DMS 273 treated with DMSO at 0.1 percent for 48 hours (cell line): ENCODE measurements at places on chromosomes 12 and 14.

DNA sequence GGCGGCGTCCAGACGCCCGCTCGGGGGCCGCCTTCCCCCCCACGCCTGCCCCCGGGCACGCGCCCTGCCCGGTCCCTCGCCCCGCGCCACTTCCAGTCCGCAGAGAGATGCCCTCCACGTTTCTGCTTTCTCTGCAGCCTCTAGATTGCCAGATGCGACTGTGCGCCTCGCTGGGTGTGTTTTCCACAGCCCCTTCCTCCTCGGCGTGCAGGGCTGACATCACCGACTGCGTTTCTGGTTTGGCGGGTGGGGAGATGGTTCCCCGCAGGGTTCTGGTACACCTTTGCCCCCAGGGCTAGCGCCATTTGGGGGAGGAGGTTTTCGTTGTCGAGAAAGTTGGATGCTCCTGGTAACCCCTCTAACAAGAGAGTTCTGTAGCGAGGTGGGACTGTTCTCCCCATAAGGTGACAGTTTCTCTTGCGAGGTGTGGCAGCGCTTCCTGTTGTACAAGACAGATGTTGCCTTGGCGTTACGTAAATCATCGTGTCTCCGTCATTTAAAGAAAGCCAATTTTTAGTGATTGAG, 1.5 kb downstream of the CALM1 start:
- peak; percentile 18 for DNase-seq

GRCh38 chr12:22541496-22542155, 2.7 kb downstream of the C2CD5 start:
- no peak for DNase-seq

GRCh38 chr12:12384571-12385340, 27.9 kb downstream of the BORCS5 start:
- no peak for DNase-seq

GRCh38 chr14:29144621-29145020, 378.0 kb downstream of the FOXG1 start:
- no peak for DNase-seq

- DNase-seq: no peak
Measured at GRCh38 chr12:114425031-114425626, 19.2 kb upstream of the TBX5 start.

DNA sequence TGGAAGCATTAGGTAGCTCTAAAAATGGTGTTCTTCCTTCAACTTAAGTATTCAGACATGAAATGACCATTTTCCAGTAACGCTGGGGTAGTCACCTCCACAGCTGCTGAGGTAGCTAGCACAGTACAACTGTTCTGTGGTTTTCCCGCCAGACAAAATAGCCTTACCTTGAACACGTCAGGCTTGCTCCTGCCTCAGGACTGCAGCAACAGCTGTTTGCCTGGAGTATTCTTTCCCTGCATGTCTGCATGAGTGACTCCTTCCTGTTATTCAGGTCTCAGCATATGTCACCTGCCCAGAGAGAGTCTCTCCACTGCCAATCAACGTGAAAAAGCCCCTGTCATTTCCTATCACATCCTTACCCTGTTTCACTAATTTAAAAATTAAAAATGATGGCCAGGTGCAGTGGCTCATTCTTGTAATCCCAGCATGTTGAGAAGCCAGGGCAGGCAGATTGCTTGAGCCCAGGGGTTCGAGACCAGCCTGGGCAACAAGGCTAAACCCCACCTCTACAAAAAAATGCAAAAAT, 37.9 kb downstream of the WDR89 start:
- DNase-seq: no peak

GRCh38 chr14:99659333-99659741, 14.4 kb downstream of the HHIPL1 start:
- no peak for DNase-seq

DNA sequence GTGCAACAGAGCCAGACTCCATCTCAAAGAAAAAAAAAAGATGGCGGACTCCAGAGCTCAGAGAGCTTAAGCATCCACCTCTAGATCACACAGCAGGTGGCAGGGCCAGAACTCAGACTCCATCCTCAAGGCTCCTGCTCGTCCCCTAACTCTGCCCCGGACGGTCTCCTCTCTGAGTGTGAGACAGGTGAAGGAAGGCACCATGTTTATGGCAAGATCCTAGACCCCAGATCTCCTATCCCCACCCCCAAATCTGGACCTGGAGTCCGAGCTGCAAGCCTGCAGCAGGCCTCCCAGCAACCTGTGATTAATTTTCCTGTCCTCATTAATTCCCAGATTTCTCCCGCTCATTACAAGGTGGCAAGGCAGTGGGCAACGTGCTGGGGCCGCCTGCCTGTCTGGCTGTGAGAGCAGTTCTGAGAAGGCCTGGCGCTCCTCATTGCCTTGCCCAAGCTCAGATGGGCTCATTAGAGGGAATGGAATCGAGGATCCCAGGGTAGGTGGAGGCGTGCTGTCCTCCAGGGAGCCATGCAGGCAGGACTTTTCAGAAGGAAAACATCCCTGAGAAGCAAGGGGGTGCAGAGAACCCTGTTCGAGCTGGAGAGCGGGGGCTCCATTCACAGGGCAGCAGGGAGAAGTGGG, 296.6 kb upstream of the RTL1 start:
- no peak for DNase-seq

GRCh38 chr12:12983420-12984035, 16.5 kb downstream of the HEBP1 start:
- DNase-seq: no peak

DNA sequence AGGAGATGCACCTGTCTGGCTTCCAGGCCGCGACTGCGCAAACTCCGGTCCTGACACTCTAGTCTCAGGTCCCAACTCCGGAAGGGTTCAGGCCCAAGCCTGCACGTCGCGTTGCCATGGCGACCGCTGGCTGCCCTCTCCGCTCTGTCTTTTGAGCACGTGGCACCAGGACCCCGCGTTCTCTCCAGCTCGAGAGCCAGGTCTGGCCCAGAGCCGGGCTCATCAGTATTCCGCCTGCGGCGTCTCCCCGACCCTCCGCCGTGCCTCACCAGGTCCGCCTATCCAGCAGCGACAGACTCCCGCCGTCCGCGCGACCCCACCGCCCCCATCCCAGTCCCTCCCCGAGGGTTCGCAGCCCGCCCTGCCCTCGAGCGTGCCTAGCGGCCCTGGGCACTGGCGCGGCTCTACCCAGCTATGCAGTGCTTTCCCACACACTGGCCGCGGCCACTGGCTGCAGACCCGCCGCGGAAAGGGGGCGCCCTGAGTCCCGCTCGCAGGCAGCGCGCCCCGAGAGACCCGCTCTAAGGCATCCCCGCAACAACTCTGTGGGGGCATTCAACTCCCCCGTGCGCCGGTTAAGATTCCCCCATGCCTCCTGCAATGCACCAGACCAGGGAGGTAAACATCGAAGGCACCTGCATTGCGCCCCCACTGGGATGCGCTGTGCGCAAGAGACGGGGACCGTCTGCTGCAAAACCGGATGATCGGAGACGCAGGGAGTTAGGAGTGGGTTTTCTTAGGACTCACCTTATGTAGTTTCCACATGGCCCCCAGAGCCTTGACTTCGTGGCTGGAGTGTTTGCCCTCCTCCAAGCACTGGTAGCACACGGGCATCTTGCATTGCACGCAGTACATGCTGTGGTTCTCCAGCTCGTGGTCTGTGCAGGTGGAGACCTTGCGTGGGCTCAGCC, 1.3 kb downstream of the TRIM9 start:
- DNase-seq: peak; percentile 45

DNA sequence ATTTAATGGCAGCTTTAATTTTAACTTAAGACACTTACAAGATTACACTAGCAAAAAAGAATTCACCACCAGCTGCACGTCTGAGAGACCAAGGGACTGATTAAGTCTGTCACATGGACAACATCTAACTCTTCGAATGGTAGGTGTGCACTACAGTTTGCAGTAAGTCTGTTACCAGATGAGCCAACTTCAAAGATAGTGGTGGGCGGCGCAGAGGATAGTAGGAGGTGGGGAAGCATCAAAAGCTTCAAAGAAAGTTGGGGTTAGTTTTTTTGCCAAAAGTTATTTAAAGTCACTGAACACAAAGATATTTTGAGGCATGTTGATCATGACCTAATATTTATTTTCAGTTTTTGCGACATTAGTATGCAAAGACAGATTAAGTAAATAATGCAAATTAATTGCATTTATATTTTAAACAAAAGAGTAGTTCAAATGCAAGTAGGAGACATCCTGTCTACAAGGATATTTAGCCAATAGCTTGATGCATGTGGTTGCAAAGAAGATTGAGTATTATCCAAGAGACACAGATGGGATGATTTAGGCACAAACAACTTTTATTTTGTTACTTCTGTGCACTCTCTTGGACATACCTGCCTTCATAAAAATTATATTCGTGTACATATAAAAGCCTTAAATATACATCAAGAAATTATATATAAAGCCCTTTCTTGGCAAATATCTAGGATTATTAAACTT, 327.7 kb downstream of the BMP4 start:
- DNase-seq: no peak

DNA sequence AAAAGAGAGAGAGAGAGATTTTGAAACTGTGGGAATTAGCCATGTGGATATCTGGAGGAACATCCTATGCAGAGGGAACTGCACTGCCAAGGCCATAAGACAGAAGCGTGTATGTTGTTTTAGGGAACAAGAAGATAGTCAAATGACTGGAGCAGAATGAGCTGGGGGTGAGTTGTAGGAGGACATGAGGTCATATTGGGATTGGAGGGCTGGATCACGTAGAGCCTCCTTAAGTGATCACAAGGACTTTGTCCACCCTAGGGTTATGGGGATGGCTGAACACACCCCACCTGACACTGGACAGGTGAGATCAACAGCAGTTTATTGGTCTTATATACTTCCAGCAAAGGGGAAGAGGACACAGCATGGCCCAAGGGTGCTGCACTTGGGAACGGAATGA, 8.2 kb upstream of the CGRRF1 start:
- no peak for DNase-seq

GRCh38 chr14:96917442-96917963, 120.3 kb downstream of the VRK1 start:
- peak; percentile 83 for DNase-seq

DNA sequence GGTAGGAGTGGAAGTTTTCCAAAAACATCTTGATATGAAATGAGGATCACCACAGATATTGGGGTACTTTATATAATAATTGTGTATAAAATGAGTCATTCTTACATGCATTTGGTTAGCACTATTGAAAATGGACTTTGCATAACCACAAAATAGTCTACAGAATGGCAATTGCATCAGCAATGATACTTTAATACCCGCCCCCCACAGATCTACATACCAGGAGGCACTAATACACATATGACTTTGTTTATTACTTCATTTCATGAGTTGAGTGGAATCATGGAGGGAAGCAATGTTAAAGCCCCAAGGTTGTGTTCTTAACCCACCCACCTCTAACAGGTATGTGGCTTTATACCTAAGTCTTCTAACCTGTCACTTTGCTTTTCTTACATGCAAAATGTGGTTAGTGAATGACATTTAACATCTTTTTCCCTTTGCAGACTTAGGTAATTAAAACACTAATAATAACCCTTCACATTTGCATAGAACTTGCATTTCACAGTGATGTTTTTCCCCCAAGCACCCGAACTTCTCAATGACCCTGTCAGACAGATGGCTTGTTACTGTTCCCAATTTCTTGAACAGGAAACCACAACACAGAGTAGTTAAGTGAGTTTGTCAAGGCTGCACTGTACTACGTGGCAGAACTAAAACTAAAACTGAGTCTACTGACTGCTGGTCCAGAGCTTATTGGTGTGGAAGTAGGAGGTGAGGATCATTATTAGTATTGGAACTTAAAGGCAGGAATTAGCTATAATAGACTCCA, 101.9 kb downstream of the NPAS3 start:
- no peak for DNase-seq

- DNase-seq: no peak
Measured at GRCh38 chr14:76077340-76077739, 74.4 kb upstream of the GPATCH2L start.

GRCh38 chr14:80164991-80165721, 46.1 kb downstream of the DIO2 start:
- no peak for DNase-seq

GRCh38 chr12:27549236-27549800, 25.3 kb downstream of the PPFIBP1 start:
- no peak for DNase-seq

DNA sequence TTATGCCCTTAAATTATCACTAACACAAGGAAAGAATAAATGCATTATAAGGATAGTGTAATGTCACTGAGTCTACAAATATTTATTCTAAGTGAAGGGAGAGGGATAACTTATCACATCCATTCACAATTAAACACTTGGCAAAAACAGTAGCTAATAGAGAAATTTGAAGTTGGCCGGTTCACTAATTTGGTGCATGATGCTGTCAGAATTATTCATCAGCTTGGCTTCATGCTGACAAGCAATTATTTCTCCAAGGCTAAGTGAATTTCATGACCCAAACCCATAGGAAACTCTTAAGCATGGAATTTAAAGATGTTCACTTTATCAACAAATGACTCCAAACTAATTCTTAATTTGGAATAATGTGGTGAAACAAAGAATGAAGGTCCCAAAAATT, 25.0 kb upstream of the NR1H4 start:
- no peak for DNase-seq

DNA sequence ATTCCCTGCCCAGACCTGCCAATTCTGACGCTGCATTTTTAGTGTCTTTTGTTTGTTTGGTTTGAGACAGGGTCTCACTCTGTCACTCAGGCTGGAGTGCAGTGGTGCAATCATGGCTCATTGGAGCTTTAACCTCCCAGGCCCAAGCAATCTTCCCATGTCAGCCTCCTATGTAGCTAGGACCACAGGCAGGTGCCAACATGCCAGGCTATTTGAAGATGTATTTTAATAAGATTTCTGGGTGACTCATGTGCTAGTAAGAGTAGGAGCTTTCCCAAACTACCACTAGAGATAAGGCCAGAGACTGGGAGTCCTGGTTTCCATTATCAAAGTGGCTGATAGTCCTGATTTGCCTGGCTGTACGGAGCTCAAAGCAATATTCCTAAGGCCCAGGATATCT, 693.3 kb downstream of the MED13L start:
- no peak for DNase-seq

DNA sequence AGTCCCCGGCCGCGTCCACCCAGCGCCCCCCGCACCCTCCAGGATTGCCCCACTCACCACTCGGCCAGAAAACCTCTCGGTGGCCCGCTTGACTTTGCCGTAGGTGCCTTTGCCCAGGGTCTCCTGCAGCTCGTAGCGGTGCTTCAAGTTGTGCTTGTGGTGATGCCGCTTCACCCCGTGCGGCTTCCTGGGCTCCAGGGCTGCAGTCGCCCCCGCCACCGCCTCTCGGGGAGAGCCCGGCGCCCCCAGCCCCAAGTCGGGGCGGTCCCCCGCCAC, 459 bp downstream of the NUAK1 start:
- no peak for DNase-seq

- DNase-seq: no peak
Measured at GRCh38 chr12:55748230-55748993, 5.5 kb downstream of the GDF11 start.
